SW 1271 (cell line): ENCODE measurements at places on chromosomes 16 and 17.

DNA sequence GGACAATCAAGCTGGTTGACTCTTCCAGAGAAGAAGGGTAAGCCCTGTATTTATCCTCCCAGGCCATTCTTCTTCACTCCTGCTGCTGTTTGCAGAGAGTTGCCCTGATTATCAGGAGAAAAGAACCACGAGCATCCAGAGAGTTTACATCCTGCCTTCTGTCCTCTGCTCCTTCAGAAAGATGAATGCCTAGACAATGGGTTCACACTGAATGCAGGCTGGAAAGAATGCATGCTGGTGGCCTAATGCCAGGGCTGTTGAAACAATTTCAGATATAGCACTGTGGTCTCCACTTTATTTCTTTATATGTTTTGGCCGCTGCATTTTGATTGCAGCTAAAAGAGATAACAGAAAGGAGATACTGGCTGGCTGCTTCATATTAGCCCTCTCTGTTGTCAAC, 21.2 kb upstream of the HAS3 start:
- no peak for DNase-seq

DNA sequence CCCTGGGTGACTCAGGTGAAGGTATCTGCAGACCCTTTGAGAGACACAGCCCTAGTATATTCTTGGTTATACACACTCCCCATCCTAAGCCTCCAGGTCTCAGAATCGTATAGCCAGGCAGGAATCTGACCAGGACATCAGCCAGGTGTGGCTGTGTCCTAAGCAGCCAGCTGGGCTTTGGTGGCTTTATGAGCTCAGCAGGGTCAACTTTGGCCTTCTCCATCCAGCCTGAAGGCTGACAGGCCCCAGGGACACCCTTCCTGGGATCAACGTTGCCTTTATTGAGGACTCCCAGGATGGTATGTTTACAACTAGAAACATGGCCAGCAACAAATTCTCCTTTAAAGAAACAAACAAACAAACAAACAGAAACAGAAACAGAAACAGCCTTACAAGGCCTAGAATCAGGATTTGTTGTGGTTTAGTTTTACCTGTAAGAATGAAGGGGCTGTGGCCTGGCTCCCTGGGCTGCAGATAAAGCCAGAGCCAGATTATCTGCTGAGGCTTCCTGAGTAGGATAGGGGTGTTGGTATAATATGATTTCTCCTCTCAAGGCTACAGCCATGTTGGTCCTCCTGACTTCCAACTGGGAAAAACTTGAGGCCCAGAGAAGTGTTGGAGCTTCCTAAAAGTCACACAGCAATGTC, 8.5 kb downstream of the KIF19 start:
- DNase-seq, result no peak

DNA sequence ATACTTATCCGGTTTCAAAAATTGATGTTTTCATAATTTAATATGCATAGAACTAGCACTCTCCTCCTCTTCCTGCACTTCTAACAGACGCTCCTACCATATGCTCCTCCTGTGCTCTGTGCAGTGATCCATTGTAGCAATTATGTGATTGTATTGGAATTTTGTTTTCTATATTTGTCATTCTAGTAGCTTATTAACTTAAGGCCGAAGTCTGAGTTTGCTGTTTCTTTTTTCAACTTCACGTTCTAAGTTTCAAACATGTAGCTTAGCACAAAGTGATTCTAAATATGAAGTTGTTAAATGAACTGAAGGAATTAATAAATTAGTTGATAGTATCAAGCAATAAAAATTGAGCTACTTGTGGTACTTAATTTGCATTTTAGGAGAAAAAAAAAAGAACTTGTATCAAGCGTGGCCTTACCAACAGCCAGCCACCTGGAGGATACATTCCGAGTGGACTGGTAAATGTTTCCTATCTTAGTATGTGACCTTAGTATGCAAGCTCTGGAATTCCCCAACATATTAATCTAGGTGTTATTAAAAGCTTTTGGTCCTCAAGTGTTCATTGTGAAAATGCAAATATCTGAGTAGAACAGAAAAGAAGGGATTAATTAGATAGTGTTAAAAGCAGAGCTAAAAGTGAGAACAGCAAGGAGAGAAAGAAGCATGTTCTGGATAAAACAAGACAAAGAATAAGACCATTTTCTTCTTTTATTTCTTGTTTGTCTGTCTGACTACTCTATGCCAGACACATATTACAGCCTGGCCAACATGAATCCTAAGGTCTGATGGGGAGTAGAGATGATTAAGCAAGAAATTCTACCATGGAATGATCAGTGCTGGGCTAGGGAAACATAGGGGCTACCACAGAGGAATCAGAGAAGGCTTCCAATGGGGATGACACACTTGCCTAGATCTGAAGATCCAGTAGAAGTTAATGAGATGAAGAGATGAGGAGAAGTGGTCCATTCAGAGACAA, 290.4 kb upstream of the MON1B start:
- DNase-seq, result no peak

DNA sequence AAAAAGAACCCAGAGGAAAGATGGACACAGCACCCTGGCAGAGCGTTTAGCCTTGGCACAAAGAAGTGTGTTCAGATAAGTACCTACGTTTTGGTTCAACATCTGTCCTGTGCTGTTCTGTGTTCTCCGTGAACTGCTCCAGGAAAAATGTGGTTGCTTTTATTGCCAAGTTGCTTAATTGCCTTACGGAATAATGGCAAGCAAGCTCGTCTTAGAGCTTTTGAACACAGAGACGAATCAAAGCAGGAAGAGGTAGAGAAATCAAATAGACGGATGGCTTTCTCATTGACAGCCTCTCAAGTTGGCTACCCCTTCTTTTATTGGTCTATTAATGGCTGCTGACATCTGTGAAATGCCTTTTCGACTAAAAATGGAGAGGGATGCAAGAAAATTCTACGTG, 911.1 kb upstream of the EEF2KMT start:
- DNase-seq, result no peak

GRCh38 chr17:77888242-77889134, 70.0 kb upstream of the TNRC6C start:
- DNase-seq, result no peak

DNA sequence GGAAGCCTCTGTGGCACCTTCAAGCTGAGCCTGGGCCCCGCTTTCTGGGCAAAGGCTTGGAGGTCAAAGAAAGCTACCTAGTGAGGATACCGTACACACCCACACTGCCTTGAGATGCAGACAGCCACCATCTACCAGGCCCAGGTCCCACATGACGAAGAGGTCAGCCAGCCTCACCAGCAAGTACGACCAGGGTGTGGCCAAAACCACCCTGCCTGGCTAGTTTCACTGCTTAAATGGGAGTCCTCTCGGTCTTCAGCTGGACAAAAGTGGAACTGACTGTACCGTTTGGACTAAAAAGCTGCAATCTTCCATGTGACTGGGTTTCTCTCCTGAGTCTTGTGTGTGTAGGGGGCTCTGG, 21.6 kb downstream of the VASN start:
- DNase-seq, result no peak

- DNase-seq, result no peak
These were observed 30.6 kb downstream of the ACTG1 start for GRCh38 chr17:81481815-81482505.

GRCh38 chr17:64329588-64329987, 61.1 kb downstream of the PECAM1 start:
- no peak for DNase-seq

DNA sequence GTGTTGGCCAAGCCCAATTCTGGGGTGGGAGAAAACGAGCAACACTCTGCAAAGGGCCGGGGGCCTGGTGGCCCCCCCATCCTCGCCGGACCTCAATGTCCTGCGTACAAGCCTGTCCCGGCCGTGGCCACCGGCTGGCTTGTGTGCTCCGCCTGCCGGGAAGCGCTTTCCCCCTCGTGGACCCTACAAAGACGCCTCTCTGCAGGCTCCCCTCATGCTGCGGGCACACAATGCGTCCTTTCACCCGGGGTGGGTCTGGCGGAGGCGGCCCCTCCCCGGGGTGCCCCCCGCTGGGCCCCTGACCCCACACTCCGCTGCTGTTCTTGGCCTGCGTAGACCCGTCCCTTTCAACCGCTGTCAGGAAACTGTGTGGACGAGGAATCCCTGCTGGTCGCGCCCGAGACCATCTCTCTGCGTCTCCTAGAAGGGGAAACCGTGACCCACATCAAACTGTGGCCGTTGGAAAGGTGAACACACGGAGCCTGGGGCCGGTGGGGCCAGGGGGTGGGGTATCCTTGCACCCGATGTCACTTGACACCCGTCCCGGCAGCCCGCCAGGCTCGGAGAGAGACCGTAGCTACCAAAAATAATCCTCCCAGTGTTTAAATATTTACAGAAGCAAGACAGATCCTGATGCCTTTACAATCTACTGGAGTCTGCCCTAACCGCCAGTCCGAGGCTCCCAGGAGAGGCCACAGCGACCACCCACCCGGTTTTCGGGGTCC, 43.6 kb downstream of the TBC1D16 start:
- no peak for DNase-seq

DNA sequence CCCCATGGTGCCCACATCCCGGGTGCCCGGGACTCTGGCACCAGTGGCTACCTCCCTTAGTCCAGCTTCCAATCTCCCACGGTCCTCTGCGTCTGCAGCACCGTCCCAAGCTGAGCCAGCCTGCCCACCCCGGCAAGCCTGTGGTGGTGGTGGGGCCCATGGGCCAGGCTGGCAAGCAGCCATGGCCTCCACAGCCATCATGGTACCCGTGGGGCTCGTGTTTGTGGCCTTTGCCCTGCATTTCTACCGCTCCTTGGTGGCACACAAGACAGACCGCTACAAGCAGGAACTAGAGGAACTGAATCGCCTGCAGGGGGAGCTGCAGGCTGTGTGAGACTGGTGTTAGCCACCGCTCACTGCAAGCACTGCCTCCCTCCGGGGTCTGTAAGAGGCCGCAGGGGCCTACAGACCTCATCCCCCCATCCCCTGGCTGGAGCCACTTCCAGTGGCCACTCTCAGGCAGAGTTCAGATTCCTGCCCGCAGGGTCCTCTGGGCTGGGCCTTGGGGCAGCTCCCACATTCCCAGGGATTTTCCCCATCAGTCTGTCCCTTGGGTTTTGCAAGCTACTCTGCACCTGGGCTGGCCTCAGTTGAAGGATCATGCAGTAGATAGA, 3.9 kb upstream of the SETD1A start:
- peak; percentile 61 for DNase-seq

DNA sequence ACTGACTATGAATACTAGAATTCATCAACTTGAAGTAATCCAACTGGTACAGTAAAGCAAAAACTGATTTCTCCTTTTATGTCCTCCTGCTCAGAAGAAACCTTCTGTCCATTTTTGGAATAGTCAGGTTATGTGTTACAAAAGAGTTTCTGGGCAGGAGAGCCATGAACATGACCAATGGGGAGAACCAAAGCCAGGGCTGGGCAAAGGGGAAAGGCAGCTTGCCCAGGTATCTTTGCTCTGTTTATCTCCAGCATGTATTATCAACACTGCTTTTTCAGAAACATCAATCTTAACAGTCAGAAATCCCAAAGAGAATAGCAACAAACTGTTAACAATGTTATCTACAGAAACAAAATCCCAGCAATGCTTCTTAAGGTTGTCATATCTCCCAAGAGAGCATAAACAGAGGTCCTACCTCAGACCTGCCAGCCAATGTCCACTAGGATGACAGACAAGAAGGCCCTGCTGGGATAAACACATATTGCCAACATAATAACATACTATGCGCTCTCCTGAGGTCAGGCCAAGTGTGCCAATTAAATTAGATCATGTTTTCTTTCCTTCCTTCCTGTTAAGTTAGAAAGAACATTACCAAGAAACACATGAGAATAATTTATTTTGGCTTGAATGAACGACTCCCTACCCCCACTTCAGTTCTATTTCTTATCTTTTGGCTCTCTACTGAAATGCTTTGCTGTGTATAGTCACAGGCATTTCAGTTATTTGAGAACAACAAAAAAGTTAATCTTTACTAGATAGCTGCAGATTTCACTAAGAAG, 28.0 kb downstream of the BLMH start:
- no peak for DNase-seq

DNA sequence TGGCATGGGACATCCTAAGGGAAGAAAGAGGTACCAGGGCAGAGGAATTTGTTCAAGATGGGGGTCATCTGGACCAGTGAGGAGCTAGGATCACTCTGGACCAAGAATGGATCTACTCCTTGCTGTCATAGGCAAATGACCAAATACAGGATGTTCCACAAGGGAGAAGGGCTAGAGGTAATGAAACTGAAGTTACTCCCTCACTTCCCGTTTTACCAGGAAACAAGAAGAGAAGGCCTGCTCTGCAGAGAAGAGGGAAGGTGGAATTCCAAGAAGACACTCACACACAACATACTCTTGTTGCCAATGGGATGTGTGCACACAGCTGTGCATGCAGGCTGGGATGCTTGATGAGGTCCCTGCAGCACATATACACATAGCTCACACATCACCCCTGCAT, 38.6 kb downstream of the NEUROD2 start:
- DNase-seq, result no peak

GRCh38 chr16:1614456-1615102, 2.4 kb downstream of the CRAMP1 start:
- no peak for DNase-seq

- no peak for DNase-seq
These were observed 1.5 kb upstream of the NHERF1 start for GRCh38 chr17:74746922-74747321.

DNA sequence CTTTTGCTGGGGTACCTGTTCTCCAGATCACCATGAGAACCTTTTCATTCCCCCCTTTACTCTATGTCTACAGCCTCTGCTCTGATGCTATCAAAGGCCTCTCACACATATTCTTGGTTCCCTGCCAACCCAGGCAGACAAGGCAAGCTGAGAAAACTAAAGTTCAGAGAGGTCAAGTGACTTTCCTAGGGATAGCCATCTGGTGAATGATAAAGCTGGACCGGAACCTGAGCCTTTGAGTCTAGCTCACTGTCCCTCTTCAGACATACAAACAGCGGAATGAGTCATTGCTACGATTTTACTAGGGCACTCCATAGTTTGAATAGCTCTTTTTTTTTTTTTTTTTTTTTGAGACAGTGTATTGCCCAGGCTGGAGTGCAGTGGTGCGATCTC, 73.3 kb downstream of the XYLT1 start:
- no peak for DNase-seq

DNA sequence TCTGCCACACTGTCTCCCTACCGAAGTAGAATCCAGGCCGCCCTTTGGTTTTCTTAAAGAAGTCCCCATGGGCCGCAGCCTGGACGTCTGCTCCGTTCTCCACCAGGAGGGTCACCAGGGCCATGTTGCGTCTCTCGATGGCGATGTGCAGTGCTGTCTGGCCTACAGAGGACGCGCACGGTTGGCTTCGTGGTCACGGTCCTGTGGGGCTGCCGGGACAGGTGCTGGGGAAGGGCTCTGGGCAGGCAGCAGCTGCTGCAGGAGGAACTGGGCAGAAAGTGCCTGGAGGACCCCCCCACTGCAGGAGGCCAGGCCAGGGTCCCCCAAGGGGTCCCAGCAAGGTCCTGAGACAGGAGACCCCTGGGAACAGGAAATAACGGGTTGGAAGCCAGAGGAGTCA, 19.0 kb downstream of the TRPV1 start:
- no peak for DNase-seq

DNA sequence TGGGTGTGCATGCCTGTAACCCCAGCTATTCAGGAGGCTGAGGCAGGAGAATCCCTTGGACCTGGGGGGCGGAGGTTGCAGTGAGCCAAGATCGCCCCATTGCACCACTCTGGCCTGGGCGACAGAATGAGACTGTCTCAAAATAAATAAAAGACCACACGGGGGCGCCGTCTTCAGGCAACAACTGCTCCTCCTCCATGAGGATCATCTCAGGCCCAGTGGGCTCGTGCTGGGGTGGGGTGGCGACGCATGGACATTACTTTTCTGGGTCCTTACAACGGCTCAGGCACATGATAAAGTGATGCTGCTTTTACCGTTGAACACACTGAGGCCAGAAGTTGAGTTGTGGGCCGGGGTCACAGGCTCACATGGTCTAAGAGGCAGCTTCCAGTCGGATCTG, 56.2 kb downstream of the PRMT7 start:
- DNase-seq, result no peak

- no peak for DNase-seq
These were observed 158.1 kb upstream of the CIBAR2 start for GRCh38 chr16:85270374-85270773.
